ENCODE measurements at places on chromosomes 3 and 15.
A peak's percentile ranks its signal among the peaks of the same experiment; 100 is the strongest.

DNA sequence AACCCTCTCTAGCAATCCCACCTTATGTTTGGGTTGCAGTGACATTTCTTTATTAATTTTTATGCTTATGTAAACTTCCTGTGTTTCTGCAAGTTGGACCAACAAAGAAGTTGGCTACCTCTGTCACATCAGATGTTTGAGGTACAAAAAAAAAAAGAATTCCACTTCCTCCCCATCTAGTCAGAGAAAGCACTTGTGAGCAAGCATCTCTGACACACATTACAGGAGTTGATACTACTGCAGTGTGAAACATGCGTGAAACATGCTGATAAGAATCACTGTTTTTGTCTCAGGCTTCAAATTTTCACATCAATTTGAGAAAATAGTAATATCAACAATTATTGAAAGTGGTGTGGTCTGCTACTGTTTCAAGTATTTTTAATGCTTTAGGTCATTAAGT is 1.3 kb downstream of the SCAANT1 start:
- H3K4me3 ChIP-seq: peak overlapping the region; percentile 63
- DNase-seq: no peak
- H3K36me3 ChIP-seq: no peaks in the 10 kb centered on the region
- peak overlapping the region; percentile 91 for H3K27ac ChIP-seq

DNA sequence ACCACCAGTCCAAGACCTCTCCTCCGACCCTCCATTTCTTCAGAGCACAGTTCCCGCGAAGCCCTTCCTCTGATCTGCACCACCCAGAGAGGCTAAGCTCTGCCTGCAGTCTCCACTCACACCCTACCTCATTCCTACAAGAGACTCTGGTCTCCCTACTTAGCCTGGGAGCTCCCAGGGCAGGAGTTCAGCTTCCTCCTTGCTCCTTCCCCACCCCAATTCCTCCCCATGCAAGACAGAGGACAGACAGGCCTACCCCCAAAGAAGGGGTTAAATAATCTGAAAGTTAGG is 12.6 kb upstream of the VIPR1 start:
- H3K36me3 ChIP-seq: no peaks in the 10 kb centered on the region
- peak overlapping the region; percentile 45 for H3K4me3 ChIP-seq
- H3K27ac ChIP-seq: peak overlapping the region; percentile 76
- H3K27me3 ChIP-seq: no peaks in the 10 kb centered on the region

GRCh38 chr15:61908241-61908640 is 152.0 kb downstream of the VPS13C start:
- H3K4me3 ChIP-seq: no peak overlapping the region
- no peak overlapping the region for H3K27ac ChIP-seq
- H3K27me3 ChIP-seq: no peaks in the 10 kb centered on the region
- no peaks in the 10 kb centered on the region for H3K36me3 ChIP-seq
- DNase-seq: no peak

DNA sequence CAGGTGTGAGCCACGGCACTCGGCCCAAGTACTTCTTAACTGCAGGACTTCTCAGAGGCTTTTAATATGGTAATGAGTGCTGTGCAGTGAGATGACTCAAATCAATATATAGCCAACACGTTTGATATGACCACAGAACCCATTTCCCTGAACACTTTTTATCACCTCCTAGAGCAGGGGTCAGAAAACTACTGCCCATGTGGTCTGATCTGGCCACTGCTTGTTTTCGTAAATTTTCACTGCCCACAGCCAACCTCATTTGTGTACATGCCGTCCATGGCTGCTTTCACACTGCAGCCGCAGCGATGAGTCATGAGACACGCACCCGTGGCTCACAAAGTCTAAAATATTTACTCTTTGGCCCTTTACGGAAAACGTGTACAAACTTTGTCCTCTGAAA is 179.2 kb downstream of the RORA start:
- no peak overlapping the region for H3K4me3 ChIP-seq
- H3K36me3 ChIP-seq: no peaks in the 10 kb centered on the region
- DNase-seq: no peak
- no peaks in the 10 kb centered on the region for H3K4me1 ChIP-seq

GRCh38 chr3:52596658-52597265 is 60.4 kb downstream of the UQCC5 start:
- no peaks in the 10 kb centered on the region for H3K27me3 ChIP-seq
- H3K36me3 ChIP-seq: peaks cover 9% of the 10 kb centered on the region
- no peak overlapping the region for H3K4me3 ChIP-seq
- no peak overlapping the region for H3K27ac ChIP-seq

DNA sequence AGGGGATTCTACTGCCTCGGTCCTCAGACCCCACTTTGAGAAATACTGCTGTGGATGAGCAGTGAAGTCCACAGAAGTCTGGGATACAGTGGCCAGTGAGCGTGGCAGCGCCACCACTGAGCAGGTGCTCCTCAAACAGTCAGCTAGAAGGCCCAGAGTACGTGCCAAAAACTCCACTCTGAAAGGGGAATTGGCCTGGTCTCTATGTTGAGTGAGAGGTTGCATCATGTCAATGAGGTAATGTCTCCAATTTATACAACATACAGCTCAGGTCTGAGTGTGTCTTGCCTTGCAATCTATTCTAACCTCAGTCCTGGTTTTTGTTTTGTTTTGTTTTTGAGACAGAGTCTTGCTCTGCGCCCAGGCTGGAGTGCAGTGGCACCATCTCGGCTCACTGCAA is 53.3 kb upstream of the ETV5 start:
- H3K4me1 ChIP-seq: no peaks in the 10 kb centered on the region
- no peak for DNase-seq
- H3K36me3 ChIP-seq: no peaks in the 10 kb centered on the region
- no peak overlapping the region for H3K4me3 ChIP-seq
- no peak overlapping the region for H3K27ac ChIP-seq
- H3K27me3 ChIP-seq: no peaks in the 10 kb centered on the region

- no peak for DNase-seq
- no peak overlapping the region for H3K4me3 ChIP-seq
- no peaks in the 10 kb centered on the region for H3K36me3 ChIP-seq
- no peaks in the 10 kb centered on the region for H3K27me3 ChIP-seq
- peaks cover 21% of the 10 kb centered on the region for H3K4me1 ChIP-seq
Observed at GRCh38 chr3:150765949-150766720, 3.2 kb upstream of the SIAH2 start.

DNA sequence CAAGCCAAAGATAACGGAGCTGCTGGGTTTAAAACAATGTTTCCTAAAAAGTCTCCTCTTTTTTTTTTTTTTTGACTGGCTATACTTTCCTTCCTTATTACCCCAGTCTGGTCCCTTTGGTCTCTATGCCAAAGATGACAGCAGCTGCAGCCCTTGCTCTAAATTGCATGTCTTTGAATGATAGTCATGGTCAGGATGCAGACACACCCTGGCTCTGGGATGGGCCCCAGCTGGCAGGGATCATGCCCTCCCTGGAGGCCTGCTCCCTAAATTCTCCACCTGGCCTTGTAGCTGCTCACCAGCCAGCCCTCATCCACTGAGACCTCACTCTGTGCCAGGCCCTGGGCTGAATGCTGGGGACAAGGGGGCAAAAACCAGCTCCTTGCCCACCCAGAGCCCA is 95.8 kb downstream of the MESD start:
- no peaks in the 10 kb centered on the region for H3K4me1 ChIP-seq
- no peak for DNase-seq
- no peak overlapping the region for H3K4me3 ChIP-seq
- H3K27ac ChIP-seq: no peak overlapping the region
- no peaks in the 10 kb centered on the region for H3K36me3 ChIP-seq

DNA sequence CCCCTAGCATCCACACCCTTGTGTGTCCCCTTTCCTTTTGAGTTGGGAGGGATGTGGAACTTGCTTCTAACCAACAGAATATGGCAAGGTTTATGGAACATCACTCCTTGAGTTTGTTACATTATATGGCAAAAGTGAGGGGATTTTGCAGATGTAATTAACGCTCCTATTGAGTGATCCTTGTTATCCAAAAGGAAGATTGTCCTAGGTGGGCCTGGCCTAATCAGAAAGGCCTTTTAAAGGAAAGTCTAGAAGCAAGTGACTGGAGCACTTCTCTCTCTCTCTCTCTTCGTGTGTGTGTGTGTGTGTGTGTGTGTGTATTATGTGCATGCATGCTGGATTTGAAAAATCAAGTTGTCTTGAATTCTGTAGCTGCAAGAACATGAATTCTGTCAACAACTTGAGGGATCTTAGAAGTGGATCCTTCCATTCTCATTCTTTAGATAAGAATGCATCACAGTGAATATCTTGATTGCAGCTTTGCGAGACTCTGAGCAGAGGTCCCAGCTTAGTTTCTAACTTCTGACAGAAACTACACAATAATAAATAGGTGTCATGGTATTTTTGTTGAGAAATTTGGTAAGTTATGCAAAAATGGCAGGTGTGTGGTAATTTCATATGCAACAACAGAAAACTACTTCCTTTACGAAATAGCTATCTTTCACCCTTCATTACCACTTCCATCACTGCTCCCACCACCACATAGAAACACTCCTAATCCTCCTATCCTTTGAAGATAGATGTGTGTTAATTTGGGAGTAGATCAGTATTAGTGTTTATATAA is 360.9 kb upstream of the CBLB start:
- DNase-seq: no peak
- no peak overlapping the region for H3K4me3 ChIP-seq
- H3K36me3 ChIP-seq: no peaks in the 10 kb centered on the region
- no peaks in the 10 kb centered on the region for H3K4me1 ChIP-seq
- no peaks in the 10 kb centered on the region for H3K27me3 ChIP-seq

GRCh38 chr15:38691965-38692788 is 127.6 kb upstream of the RASGRP1 start:
- H3K4me3 ChIP-seq: no peak overlapping the region
- no peaks in the 10 kb centered on the region for H3K4me1 ChIP-seq
- no peaks in the 10 kb centered on the region for H3K36me3 ChIP-seq
- no peak for DNase-seq

GRCh38 chr3:150372722-150373121 is 35.4 kb upstream of the TSC22D2 start:
- DNase-seq: no peak
- peak overlapping the region; percentile 66 for H3K27ac ChIP-seq
- no peaks in the 10 kb centered on the region for H3K36me3 ChIP-seq

- no peak overlapping the region for H3K4me3 ChIP-seq
- H3K27me3 ChIP-seq: no peaks in the 10 kb centered on the region
- no peak for DNase-seq
- H3K36me3 ChIP-seq: no peaks in the 10 kb centered on the region
Observed at GRCh38 chr3:16066975-16067374, 107.5 kb upstream of the GALNT15 start.

GRCh38 chr15:92611995-92612745 is 43.4 kb downstream of the FAM174B start:
- H3K27me3 ChIP-seq: no peaks in the 10 kb centered on the region
- H3K36me3 ChIP-seq: no peaks in the 10 kb centered on the region
- H3K4me1 ChIP-seq: no peaks in the 10 kb centered on the region
- H3K4me3 ChIP-seq: no peak overlapping the region

Data from HCT116 (cell line).